Activated CD4-positive, alpha-beta memory T cell treated with anti-CD3 and anti-CD28 coated beads for 36 hours (primary cell): ENCODE measurements at places on chromosomes 4 and X. TPM values are rescaled to one million over a fixed set of nuclear protein-coding genes. Genes with fewer than 3 reads are reported as not detected.

Gene MFAP3L
- total RNA-seq = 1.2 TPM

Gene UGT2A1
- total RNA-seq = not detected

Gene XG
- not detected for total RNA-seq

Gene IL1RAPL2
- not detected for total RNA-seq

Gene DCX
- not detected for total RNA-seq

Gene MAGEE1
- total RNA-seq = 3.2 TPM

Gene GPR50
- not detected for total RNA-seq

Gene SLC9B1
- total RNA-seq = 2.4 TPM

Gene ADH4
- not detected for total RNA-seq
